Osteocyte (in vitro differentiated cells): ENCODE measurements at places on chromosomes 16 and 17. TPM values are rescaled to one million over a fixed set of nuclear protein-coding genes. Genes with fewer than 3 reads are reported as not detected.

The PTX4 gene
- total RNA-seq = not detected in 2 replicates

The HERPUD1 gene
- total RNA-seq = 251 and 285 TPM in 2 replicates

The CCL2 gene
- 50.3 and 59.3 TPM in 2 replicates for total RNA-seq

The TBC1D3H gene
- not detected in 2 replicates for total RNA-seq

The CLUH gene
- total RNA-seq = 47.0 and 49.4 TPM in 2 replicates

The GAS2L2 gene
- total RNA-seq = not detected in 2 replicates

The MMD gene
- 9.2 and 10.3 TPM in 2 replicates for total RNA-seq
